Esophagus squamous epithelium (tissue), 5 donors: ENCODE measurements at places on chromosomes 5 and 9.

GRCh38 chr9:98442114-98442513, 186.7 kb upstream of the TBC1D2 start:
- DNase-seq: no peak

GRCh38 chr5:174532455-174533453, 191.6 kb upstream of the MSX2 start:
- DNase-seq: no peak

DNA sequence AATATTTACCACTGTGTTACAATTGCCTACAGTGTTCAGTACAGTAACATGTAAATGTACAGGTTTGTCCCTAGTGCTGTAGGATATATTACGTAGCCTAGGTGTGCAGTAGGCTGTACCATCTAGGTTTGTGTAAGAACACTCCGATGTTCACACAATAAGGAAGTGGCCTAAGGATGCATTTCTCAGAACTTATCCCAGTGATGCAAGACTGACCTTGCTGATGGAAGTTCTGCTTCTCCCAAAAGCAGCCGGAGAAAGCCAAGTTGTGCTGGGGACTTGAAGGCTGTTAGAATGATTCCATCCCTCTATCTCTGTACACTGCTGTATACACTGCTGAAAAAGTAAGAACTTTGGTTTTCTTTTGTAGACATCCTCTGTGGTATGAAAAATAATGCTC, 21.6 kb downstream of the NEUROG1 start:
- DNase-seq: no peak

- DNase-seq: no peak
Measured at GRCh38 chr9:123337971-123338370, 18.0 kb upstream of the CRB2 start.

GRCh38 chr5:95044096-95044495, 240.8 kb downstream of the MCTP1 start:
- DNase-seq: no peak

GRCh38 chr9:136750526-136750925, 2.2 kb upstream of the LCN6 start:
- DNase-seq: no peak

- no peak for DNase-seq
Measured at GRCh38 chr5:31855134-31856040, 216.5 kb downstream of the PDZD2 start.

DNA sequence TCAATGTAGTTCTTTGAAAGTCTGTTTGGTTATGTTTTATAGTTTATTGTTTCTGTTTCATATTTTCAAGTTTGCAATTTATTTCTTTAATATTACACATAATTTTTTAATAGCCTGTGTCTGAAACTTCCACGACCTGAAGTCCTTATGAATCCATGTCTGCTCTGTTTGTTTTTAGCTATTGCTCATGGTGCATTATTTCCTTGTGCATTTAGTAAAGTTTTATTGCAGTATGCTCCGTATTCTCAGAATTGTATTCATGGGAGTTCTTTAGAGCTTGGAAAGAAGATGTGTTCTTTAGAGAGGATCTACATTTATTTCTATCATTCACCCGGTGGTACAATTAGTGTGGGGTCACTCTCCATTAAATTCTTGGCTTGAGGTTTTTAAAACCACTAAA, 133.2 kb upstream of the NFIB start:
- DNase-seq: no peak

DNA sequence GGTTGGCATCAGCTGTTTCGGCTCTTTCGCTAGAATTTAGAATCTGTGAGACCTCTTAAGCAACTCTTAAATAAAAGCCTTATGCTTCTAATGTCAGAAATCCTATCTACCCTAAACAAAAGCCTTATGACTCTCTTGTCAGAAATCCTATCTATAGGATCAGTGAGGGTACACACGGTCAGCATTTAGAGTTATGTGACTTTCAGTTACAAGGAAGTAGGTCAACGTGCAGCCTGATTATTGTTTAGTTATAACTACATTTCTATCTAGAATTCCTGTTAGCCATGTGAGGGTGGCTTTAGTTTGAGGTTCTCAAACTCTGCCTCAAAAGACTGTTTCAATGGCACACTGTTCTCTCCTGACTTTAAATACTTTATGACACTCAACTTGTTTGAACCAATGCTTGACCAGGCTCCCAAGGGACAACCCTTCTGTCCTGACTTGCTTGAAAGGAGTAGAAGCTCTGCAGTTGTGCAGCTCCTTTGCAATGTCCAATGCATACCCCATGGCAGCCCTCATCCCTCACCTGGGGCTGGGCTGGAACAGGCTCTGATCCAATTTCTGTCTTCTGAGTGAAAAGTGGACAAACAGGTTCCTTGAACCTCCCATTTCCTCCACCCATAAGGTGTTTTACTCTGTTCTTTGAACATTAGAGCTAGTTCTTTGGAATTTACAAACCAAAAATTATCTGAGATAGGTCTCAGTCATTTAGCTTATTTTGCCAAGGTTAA, 251.6 kb upstream of the PIK3R1 start:
- DNase-seq: no peak

GRCh38 chr5:109878887-109879286, 189.2 kb downstream of the MAN2A1 start:
- DNase-seq: no peak

DNA sequence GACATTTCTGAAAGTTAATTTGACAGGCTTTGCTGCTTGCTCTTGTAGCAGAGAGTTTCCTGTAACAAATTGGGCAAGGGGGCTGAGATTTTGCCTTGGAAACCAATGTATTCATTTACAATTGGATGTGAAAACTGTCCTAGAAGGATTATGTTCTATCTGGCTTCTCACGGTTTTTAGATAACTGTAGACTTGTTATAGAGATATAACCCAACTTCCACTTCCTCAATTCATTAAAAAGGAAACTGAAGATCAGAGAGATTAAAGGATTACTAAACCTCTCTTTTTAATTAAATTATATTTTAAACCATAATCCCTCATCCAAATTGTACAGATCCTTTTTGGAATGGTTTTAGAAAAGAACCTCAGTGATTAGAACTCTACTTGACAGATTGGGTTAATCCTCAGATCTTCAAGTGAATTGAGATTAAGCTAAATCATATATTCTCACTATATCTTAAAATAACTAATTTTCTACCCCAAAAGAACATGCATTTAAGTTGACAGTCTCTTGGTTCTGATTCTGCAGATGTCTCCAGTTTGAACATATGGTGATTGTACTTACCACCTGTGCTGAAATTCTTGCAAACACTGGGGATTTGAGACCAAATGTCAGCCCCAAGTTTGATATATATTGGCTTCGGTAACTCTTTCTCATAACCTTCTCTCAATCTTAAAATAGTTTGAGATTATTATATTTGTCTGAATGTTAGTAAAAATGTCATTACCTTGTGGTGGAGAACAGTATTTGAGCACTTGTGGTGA, 130.1 kb upstream of the C9orf72 start:
- no peak for DNase-seq

- DNase-seq: no peak
Measured at GRCh38 chr9:84652496-84653120, 16.9 kb upstream of the NTRK2 start.

DNA sequence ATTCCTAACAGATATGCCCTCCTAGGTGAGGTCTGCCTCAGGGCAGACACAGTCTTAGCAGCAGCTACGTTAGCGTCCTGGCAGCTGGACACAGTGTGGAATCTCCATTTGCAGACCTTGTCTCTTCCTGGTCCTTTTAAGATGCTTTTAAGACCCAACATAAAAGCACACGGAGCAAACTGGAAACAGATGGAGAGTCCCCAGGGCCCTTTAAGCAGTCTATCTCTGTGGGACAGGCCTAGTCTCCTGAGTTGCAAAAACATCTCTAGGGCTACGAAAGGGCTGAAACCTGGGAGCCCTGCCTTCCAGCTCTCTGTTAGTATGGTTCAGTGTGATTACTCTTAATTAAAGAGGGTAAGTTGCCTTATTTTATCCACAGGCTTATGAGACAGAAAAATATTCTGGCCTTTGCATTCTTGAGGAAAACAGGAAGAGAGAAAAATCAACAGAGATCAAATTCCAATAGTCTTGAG, 66.0 kb upstream of the GNA14 start:
- no peak for DNase-seq

- DNase-seq: no peak
Measured at GRCh38 chr9:20684875-20685696, 1.0 kb downstream of the FOCAD start.

- no peak for DNase-seq
Measured at GRCh38 chr5:7518947-7519560, 123.1 kb downstream of the ADCY2 start.

DNA sequence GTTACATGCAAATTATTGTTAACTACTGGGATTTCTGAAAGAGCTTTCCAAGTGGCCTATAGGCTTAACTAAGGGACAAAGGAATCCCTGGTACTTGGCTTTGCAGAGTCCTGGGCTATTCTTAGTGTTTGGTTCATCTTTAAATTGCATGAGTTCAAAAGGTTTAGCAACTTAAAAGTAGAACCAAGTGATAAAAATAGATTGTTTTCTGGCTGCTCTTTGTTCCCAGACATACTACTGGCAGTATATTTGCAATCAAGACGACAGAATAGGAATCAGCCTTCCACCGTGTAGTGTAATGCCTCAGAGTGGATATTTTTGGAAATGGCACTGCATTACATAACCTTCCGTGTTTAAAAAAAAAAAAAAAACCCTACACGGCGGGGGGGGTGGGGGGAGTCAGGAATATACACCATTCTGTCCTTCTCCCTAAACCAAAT, 1.0 kb downstream of the NREP start:
- no peak for DNase-seq

DNA sequence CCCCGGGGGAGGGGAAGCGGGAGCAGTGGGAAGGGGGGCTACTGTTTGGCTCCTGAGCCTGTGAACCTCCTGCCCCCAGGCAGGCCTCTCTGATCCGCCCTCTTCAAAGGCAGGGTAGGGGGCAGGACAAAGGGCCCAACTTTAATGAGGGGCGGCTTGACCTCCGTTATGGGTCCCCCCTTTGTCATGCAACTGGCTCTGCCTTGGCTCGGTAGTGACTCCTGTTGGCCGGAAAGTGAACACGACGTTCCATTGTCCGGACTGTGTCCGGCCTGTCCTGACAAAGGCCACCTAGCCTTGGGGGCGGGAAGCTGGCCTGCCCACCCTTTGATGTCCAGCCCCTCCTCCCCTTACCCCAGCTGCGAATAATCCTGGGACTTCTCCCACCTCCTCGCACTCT, 1.3 kb downstream of the CDX1 start:
- DNase-seq: no peak

GRCh38 chr9:112021742-112022141, 125.1 kb downstream of the UGCG start:
- no peak for DNase-seq

- no peak for DNase-seq
Measured at GRCh38 chr5:141508798-141509611, 20.1 kb downstream of the PCDHGC5 start.

- DNase-seq: no peak
Measured at GRCh38 chr5:61680247-61680646, 348.2 kb downstream of the ZSWIM6 start.

DNA sequence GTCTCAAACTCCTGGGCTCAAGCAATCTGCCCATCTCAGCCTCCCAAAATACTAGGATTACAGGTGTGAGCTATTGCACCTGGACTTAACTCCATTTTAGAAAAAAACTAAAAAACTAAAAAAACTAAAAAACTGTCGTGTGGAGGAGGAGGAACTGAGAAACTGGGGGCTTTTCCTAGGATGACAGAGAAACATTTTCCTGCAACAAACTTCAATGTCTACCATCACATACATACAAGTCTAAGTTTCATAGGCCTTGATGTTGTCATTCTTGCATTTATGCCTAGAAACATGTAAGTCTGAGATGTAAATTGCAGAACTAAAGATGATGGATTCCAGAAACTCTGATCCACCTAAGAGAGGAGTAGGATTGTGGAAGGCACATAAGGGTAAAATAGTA, 556.8 kb downstream of the RAB3C start:
- no peak for DNase-seq

- no peak for DNase-seq
Measured at GRCh38 chr5:94199566-94199965, 418.8 kb downstream of the KIAA0825 start.

- DNase-seq: no peak
Measured at GRCh38 chr5:149724130-149724840, 5.8 kb upstream of the PPARGC1B start.

- no peak for DNase-seq
Measured at GRCh38 chr9:31542384-31543055, 841.9 kb upstream of the ACO1 start.
